Activated naive CD4-positive, alpha-beta T cell (primary cell): ENCODE measurements at places on chromosomes 6 and 20.
A peak's percentile ranks its signal among the peaks of the same experiment; 100 is the strongest.

GRCh38 chr6:169960521-169960885 is 209.1 kb downstream of the ERMARD start:
- DNase-seq = no peak

- DNase-seq = no peak
Measured at GRCh38 chr6:150298030-150298380, 70.8 kb upstream of the IYD start.

DNA sequence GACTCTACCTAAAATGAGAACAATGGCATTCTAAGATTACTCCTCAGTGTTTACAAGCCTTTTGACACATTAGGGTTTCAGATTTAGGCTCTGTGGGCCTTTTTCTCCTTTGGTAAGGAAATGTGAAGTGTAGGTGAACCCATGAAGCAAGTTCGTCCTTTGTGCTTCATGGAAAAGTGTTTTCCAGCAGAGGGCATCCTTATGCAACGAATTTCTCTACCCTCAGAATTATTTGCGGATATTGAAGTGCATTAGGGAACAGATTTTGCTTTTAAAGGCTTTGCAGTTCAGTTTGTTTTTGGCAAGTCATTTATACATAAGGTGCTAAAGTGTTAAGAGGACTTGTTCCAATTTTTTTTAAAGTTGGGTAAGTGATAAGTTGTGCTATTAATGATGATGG is 55.7 kb upstream of the FERMT1 start:
- DNase-seq = no peak

DNA sequence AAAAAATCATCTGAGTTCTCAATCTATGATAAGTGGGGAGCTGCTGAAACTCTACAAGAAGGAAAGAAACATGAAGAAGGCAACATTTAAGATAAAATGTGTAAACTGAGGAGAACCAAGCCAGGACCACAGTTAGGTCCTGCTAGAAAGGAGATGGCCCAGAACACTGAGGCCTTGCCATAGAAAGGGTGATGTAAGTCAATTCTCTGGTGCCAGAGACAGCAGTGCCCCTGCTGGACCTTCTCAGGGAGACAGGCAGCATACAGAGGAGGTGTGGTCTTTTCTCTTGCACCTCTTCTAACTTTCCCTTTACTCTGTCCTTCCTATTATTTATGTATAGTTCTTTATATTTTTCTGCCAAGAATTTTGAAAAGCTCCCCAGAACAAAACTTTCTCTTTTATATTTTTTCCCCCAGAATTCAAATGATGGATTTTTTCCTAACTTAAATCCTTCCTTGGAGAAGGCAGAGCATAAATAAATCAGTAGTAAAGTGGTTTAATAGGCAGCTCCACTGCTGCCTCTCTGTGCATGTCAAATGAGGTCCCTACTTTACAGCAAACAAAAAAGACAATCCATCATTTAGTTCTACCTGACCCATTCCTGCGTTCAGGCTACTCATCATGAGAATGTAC is 9.0 kb downstream of the UQCC2 start:
- DNase-seq = no peak

DNA sequence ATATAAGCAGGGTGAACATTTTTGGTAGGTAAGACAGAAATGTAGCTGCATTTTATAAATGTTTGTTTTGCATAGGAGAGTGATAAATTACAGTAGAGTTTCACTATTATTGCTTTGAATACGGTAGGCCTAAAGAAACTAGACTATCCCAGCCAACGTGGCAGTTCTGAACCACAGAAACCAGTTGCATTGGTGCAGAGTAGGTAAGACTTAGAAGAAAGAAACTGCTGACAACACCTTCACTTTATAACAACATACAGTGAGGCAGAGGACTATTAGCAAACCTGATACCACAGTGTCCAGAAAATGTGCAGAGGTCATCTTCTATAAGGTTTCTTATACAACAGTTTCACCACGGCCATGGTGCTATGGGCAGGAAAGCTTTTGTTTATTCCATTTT is 566.1 kb downstream of the KIF16B start:
- no peak for DNase-seq

GRCh38 chr6:112307707-112308106 is 39.4 kb upstream of the RFPL4B start:
- no peak for DNase-seq

DNA sequence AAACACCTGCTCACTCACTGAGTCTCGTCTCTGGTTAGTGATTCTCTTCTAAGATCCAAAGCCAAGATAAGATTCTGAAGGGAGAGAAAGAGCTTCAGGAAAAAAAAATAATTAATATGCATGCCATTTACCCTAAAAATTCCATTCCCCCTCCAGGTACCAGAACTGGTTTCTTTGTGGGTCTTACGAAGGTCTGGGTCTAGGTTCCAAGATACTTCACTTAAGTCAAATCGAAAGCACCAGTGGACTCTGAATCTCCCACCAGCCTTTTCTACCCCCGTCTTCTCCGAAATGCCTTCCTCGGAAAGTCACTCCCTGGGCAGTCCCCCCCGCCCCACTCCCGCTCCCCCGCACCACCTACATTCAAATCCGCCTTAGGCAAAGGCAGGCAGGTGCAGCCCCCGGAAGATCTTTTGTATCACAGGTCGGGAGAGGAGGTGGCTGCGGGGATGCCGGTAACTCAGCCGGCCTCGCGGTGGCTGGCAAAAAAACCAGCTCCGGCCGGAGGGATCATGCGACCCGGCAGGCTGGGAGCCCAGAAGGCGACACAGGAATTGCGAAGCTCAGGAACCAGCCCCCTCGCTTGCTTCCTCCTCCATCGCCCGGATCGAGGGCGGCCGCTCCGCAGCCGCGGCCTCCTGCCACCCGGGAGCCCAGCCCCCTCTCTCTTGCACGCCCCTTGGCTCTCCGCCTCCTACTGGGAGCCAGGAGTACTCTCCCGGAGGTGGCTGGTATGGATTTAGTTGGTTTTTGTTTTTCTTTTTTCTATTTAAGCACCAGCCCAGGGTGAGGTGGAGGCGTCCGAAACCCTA is at the start of gene BCL2L1:
BCL2L1 (minus strand) TSS at position 612 of the 812 bp plus-strand sequence. CDS start 650 bp downstream, outside the sequence.
- DNase-seq = peak; percentile 41

- no peak for DNase-seq
Measured at GRCh38 chr6:164859816-164860215, 449.6 kb downstream of the C6orf118 start.

GRCh38 chr20:9359561-9360308 is 154.7 kb upstream of the LAMP5 start:
- DNase-seq = no peak

DNA sequence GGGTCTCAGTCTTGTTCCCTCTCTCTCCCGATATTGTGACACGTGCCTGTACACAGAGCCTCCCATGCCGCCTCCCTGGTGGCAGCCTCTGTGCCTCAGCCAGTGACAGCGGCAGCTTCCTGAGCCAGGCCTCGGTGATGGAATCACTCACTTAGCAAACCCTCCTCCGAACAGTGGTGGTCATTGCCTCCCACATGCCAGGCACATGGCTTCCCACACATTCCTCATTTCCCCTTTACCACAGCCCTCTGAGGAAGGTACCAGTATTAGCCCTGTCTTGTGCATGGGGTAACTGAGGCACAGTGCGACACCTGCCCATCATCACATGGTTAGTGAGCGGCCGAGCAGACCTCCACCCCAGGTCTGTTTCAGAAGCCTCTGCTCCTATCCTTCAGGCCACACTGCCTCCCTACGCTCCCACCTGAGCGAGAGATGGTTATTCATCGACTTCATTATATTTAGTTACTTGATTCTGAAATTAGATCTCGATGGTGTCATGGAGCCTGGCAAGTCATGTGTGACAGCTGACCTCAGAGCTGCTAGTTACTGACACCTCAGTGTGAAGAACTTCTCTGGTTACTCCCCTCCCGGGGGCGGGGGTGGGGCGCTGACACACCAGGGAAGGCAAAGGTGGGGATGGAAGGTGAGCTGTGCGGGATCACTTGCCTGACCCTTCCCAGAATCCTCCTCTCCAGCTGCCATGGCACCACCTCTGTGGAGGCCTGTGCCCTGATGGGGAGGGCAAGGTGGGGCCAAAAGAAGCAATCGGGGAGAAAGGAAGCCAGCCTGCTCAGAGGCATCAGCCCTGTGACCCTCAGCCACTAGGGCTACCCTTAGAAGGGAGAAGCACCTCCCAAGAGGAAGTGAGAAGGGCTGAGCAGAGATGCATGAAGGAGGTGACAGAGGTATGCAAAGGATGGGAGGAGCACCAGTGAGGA is 17.9 kb downstream of the MDGA1 start:
- DNase-seq = no peak

- DNase-seq = no peak
Measured at GRCh38 chr6:130796313-130796905, 30.8 kb upstream of the SMLR1 start.

DNA sequence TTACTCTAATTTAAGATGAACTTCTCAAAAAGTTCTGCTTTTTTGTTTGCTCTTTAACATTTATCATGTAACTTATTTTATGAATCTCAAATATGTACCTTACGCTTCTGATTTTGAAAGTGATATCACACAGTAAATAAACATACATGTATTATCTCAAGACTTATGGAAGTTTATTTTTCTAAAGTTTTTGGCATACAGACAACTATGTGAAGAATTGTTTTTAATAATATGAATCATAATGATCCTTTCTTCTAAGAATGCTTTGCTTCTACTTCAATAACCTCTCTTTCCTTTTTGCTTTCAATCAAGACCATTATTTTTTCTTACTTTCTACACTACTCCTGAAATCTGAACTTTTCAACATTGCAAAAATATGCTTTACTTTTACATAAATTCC is 816.4 kb downstream of the EYS start:
- no peak for DNase-seq

DNA sequence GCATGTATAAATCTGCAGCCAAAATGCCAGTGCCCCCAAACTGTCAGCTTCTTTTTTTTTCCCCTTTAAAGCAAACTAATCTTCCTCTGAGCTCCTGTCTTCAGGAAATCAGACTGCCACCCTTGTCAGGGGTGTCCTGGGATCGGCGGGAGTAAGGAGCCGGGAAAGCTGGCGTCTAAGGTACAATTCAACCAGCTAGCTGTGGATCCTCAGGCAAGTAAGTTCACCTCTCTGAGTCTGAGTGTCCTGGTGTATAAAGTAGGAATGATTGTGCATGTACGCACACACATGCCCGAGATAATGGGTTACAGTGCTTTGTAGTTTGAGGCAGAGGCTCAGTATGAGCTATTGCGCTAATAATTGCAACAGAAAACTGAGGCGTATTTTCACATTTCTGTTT is 98.3 kb downstream of the ANKRD60 start:
- no peak for DNase-seq

DNA sequence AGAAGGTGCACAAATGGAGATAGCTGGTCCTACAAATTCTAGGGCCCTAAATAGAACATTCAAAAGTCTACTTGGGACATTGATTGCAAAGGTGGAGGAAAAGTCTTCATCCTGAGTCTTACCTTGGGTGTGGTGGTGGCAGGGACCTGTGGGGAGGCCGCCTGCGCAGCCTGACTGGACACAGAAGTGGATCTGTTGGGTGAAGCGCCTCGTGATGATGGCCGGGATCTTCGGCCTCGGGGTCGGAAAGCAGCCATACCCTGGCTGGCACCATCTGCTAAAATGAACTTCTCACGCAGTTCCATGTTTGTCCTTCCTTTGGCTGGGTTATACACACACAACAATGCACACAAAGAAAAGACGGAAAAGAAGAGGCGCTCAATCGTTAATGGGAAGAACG is 179.2 kb downstream of the DST start:
- DNase-seq = no peak

GRCh38 chr20:23446505-23446904 is 6.2 kb downstream of the CST11 start:
- DNase-seq = no peak

DNA sequence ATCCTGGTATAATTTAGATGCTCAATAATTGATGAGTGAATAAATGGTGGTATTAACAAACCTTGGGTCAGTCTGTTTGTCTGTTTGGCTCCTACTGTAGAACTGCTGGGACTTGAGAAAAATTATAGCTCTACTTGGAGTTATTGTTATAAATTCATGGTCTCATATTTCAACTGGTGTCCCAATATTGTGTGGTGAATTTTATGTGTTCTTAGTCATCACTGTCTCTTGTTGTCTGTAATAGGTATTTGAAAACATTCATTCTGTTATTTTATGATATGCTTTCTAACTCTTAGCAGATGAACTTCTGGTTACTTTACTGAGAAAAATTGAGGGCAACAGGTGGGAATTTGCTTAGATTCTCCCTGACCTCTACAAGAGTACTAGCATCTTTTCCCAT is 221.4 kb downstream of the CDKAL1 start:
- no peak for DNase-seq

DNA sequence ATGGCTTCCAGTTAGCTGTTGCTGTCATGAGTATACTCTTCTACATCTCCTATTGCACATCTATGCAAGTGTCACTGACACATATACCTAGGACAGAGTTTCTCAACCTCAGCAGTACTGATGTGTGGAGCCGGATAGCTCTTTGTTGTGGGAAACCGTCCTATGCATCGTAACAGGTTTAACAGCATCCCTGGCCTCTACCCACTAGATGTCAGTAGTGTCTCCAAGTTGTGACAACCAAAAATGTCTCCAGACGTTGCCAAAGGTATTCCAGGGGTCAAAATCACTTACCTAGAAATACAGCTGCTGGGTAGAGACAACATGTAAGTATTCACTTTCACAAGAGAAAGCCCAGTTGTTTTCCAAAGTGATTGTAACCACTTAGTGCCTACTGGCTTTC is 637.6 kb downstream of the RNF144B start:
- DNase-seq = no peak

- no peak for DNase-seq
Measured at GRCh38 chr6:76453270-76453669, 380.8 kb upstream of the IMPG1 start.

DNA sequence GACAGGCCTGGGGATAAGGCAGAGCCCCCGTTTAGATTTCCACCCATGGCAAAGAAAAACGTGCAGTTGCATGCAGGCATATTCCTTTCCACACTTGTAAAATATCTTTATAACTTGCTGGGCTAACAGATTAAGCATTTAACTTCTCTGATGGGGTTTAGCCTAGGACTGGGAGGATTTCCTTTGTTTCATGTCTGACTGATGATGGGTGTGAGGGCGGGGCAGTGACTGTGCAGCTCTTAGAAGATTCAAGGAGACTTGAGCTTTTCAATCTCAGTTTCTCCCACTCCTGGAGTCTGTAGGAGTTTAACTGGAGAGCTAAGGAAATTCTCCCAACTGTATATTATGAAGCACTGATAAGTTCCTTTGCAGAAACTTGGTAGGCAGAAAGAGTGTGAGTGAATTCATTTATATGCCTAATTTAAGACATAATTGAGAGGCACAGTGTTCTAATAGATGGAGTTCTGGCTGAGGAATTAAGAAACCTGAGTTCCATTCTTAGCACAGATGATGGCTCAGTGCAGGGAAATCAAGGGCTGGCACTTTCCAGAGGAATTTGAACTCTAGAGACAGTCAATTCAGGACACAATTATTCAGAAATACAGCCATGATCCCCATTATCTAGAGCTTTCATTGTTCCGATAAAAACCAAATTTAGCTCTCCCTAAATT is 214.6 kb upstream of the CNR1 start:
- DNase-seq = no peak

- no peak for DNase-seq
Measured at GRCh38 chr6:14784596-14785492, 461.0 kb upstream of the JARID2 start.

- no peak for DNase-seq
Measured at GRCh38 chr6:167295495-167296292, 4.6 kb downstream of the UNC93A start.
